ENCODE measurements at places on chromosomes 2 and 18. TPM values are rescaled to one million over a fixed set of nuclear protein-coding genes. Genes with fewer than 3 reads are reported as not detected.

- no peaks in the 10 kb centered on the region for H3K27me3 ChIP-seq
- no peak overlapping the region for H3K4me3 ChIP-seq
Observed at GRCh38 chr2:210663631-210664089, 107.3 kb downstream of the CPS1 start.

GRCh38 chr2:95384854-95385569 is 17.5 kb upstream of the FAHD2A start:
- H3K4me3 ChIP-seq = no peak overlapping the region
- peak; percentile 46 for DNase-seq
- H3K36me3 ChIP-seq = no peaks in the 10 kb centered on the region
- no peaks in the 10 kb centered on the region for H3K4me1 ChIP-seq

GRCh38 chr18:77073336-77074093 is 59.1 kb downstream of the MBP start:
- no peaks in the 10 kb centered on the region for H3K4me1 ChIP-seq
- no peaks in the 10 kb centered on the region for H3K36me3 ChIP-seq
- H3K27me3 ChIP-seq = no peaks in the 10 kb centered on the region
- H3K4me3 ChIP-seq = no peak overlapping the region
- no peak overlapping the region for H3K27ac ChIP-seq

GRCh38 chr18:73942081-73942625 is 205.5 kb downstream of the FBXO15 start:
- no peak overlapping the region for H3K4me3 ChIP-seq
- no peaks in the 10 kb centered on the region for H3K4me1 ChIP-seq
- no peak overlapping the region for H3K27ac ChIP-seq
- DNase-seq = no peak

GRCh38 chr18:44770641-44771040 is 90.0 kb downstream of the SETBP1 start:
- H3K27ac ChIP-seq = no peak overlapping the region
- H3K27me3 ChIP-seq = no peaks in the 10 kb centered on the region
- no peak overlapping the region for H3K4me3 ChIP-seq
- no peak for DNase-seq
- H3K36me3 ChIP-seq = no peaks in the 10 kb centered on the region
- no peaks in the 10 kb centered on the region for H3K4me1 ChIP-seq

- H3K27me3 ChIP-seq = no peaks in the 10 kb centered on the region
- H3K4me1 ChIP-seq = no peaks in the 10 kb centered on the region
- H3K4me3 ChIP-seq = no peak overlapping the region
- DNase-seq = no peak
- no peak overlapping the region for H3K27ac ChIP-seq
Observed at GRCh38 chr2:141569941-141570340, 560.9 kb downstream of the LRP1B start.

PAX8 gene
- 0.28 TPM for total RNA-seq

DNA sequence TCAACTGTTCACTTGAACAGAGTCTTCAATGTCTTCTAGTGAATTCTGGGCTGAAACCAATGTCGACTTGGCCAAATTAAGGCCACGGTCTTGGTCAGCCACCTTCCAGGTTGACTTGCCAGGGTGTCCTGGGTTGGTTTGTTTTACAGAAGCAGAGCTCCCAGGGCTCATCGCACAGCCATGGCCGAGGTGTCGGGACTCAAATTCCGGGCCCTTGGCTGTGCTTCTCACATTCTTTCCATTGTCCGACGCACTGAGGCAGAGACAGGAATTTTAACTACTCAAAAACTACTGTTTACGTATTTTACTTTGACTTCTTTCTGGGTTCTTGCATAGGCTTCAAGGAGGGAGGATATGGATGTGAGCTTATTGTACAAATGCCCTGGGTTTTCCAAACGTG is 51.7 kb downstream of the HPCAL1 start:
- no peaks in the 10 kb centered on the region for H3K36me3 ChIP-seq
- no peaks in the 10 kb centered on the region for H3K27me3 ChIP-seq
- peaks cover 9% of the 10 kb centered on the region for H3K4me1 ChIP-seq
- no peak overlapping the region for H3K4me3 ChIP-seq
- no peak overlapping the region for H3K27ac ChIP-seq
- DNase-seq = no peak

All from lung (tissue), 17 donors.